ENCODE measurements at places on chromosomes 2 and 18.

DNA sequence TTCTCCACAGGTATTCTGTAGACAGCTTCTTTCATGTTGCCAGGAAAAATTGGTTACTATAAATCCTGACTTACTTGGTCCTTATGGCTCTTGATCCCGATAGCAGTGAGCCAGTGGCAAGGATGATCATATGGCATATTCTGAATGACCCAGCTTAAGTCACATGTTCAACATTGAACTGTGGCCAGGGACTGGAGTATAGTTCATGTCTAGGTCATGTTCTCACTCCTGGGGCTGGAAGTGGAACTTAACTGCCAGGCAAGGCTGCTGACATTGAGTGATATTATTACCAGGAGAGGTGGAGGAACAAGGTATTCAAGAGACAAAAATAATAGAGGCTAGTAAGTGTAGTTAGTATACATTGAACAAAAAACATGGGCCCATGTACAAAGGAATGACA lies 26.2 kb downstream of the R3HDM1 start:
- DNase-seq, result no peak

DNA sequence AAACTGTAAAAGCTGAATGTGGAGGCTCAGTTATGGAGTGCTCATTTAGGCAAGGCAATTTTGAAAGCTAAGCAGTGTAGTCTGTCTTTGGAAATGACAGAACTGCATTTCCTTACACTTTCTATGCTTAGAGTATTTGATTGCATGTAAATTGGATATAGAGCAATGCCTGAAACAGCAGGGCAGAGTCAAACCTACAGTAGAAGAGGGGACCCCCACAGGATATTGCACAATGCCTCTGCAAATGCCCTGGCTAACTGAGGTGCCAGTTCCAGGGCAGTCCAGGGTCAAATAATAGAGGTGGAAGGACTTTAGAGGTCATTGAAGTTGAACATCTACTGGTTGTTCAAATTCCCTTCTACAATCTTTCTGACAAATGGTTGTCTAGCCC lies 2.2 kb downstream of the TMEM178A start:
- no peak for DNase-seq

DNA sequence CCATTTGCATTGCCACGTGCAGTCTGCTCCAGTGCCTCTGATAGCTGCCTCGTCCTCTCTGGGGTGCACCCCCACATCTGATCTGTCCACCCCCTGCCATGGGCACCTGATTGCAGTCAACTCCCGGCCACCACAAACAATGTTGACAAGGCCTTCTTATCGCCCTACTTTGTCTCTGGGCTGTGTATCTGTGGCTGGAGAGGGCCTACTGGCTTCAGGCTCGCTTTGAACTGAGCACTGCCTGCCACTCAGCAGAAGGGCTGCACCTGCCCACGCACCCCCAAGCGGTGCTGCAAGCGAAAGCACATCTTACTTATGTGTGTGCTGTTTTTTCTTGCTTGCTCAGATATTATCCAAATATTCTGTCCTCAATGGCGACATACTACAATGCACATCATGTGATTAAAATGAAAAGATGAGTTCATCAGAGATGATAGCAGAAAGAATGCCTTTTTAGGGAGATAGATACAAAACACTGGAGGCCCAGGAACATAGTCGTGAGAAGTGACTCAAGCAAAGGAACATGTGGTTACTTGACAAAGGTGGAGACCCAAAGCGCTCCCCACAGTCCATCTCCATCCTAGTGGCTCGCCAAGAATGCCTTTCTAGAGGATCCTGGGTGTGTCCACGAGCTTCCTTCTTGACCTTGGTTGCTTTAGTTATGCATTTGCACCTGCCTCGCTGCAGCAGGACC lies 28.8 kb downstream of the FBLN7 start:
- no peak for DNase-seq

GRCh38 chr2:160257743-160258491 lies 57.8 kb upstream of the ITGB6 start:
- DNase-seq, result no peak
